ENCODE measurements at places on chromosomes 6 and 20.
A peak's percentile ranks its signal among the peaks of the same experiment; 100 is the strongest.

DNA sequence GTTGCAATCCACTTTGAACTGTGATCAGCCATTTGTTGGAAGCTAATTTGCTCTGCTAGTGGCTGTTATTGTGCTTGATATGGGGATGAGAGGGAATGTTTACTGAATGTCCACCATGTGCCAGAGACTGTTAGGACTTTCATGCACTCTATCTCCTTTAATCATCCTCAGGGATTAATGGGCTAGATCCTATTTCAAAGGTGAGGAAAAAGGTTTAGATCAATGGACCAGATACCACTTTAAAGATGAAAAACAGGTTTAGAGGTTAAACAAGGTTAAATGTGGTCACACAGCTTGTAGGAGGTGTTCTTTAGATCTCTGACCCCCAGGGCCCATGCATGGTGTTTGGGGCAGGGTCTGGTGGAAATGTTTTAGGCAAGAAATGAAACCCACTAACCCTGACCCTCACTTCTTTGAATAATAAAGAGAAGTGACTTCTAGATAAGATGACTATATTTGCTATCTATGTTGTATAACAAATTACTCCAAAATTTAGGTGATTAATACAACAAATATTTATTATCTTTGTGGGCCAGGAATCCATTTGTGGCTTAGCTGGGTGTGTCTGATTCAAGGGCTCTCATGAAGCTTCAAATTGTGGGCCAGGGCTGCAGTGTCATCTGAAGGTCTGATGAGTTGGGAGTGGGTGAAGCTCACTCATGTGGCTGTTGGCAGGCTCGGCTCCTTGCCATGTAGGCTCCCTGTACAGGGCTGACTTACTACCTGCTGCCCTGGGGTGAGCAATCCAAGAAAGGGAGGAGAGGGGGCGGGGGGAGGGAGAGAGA lies 127.8 kb upstream of the FOXA2 start:
- no peak overlapping the region for H3K27ac ChIP-seq
- no peaks in the 10 kb centered on the region for H3K4me1 ChIP-seq
- no peaks in the 10 kb centered on the region for H3K27me3 ChIP-seq
- no peak overlapping the region for H3K4me3 ChIP-seq

GRCh38 chr6:157325069-157325805 lies 1.9 kb upstream of the TMEM242 start:
- no peak overlapping the region for H3K4me3 ChIP-seq
- peak overlapping the region; percentile 27 for H3K27ac ChIP-seq
- H3K27me3 ChIP-seq: no peaks in the 10 kb centered on the region
- no peaks in the 10 kb centered on the region for H3K36me3 ChIP-seq
- peaks cover 28% of the 10 kb centered on the region for H3K4me1 ChIP-seq

GRCh38 chr6:53483423-53484353 lies 61.2 kb downstream of the GCLC start:
- peaks cover 5% of the 10 kb centered on the region for H3K27me3 ChIP-seq
- H3K4me1 ChIP-seq: no peaks in the 10 kb centered on the region
- H3K27ac ChIP-seq: no peak overlapping the region

GRCh38 chr20:59469267-59470252 lies 134.8 kb upstream of the PHACTR3 start:
- no peak overlapping the region for H3K27ac ChIP-seq
- H3K4me3 ChIP-seq: no peak overlapping the region

- DNase-seq: no peak
- no peak overlapping the region for H3K27ac ChIP-seq
- H3K27me3 ChIP-seq: no peaks in the 10 kb centered on the region
- H3K4me1 ChIP-seq: no peaks in the 10 kb centered on the region
- no peaks in the 10 kb centered on the region for H3K36me3 ChIP-seq
- H3K4me3 ChIP-seq: no peak overlapping the region
These were observed 58.3 kb downstream of the LAMP5 start for GRCh38 chr20:9572670-9573069.

DNA sequence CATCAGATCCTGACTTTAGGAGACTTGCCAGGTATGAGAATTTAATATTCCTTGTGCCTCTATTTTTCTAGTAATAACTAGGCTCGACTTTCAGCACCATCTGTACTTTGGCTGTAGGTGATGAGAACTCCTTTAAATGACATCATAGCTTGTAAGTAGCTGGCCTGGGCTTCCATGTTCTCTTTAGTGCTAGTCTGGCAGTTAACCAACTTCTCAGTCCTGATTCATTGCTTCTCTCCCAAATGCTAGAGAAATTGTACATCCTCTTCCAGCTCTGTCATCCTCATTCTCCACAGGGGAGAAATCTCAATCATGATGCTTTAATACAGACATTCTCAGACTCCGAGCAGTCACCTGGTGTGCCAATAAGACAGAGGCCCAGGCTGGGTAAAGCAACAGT lies 143.5 kb upstream of the MOCS1 start:
- H3K27ac ChIP-seq: no peak overlapping the region
- no peak for DNase-seq
- H3K4me1 ChIP-seq: no peaks in the 10 kb centered on the region
- no peak overlapping the region for H3K4me3 ChIP-seq

DNA sequence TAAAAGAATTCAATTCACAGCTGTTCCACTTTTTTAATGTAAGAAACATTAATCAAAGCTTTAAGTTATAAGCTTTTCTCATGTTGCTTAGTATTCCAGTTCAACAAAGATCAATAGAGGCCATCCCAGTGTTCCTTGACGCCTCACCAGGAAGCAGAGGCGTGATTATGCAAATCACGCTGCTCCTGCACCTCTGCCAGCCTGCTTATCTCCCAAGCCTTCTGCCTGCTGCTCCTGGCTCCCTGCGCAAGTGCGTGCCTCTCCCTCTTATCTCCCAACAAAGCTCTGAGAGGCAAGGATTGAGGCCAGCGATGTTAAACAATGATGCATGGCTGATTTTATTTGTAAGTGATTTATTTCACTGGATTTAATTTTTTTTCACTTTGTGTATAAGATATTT lies 42.8 kb downstream of the INSM1 start:
- H3K36me3 ChIP-seq: no peaks in the 10 kb centered on the region
- peak; percentile 14 for DNase-seq
- peaks cover 2% of the 10 kb centered on the region for H3K27me3 ChIP-seq
- no peak overlapping the region for H3K4me3 ChIP-seq
- H3K4me1 ChIP-seq: peaks cover 5% of the 10 kb centered on the region
- H3K27ac ChIP-seq: no peak overlapping the region
